Karpas-422 (cell line): ENCODE measurements at places on chromosomes 5 and 9.

DNA sequence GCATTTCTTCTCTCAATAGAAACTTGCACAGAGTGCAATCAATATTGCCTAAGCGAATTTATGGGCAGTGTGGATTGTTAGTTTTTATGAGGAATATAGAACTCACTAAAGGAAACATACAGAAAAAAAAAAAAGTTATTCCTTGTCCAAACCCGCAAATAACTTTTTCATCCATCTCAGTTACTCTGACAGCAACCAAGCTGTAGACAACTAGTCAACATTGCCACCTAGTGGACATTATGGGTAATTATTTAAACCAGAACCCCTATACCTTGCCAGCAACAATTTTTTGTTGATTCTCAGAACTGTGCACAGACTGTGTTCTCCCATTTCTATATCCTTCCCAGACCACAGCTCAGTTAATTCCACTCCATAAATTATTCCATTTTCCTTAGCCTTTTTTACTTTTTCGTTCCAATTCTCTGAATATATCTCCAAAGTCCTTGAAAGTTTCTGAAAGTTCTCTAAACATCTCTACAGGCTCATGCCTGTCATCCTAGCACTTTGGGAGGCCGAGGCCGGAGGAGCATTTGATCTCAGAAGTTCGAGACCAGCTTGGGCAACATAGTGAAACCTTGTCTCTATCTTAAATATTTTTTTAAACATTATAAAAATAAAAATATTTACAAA, 2.6 kb upstream of the AFAP1L1 start:
- DNase-seq: peak; percentile 87

GRCh38 chr9:133658442-133659431, 22.6 kb downstream of the DBH start:
- DNase-seq: no peak

- DNase-seq: peak; percentile 71
These were observed 523 bp downstream of the MAML1 start for GRCh38 chr5:179732918-179733771.

DNA sequence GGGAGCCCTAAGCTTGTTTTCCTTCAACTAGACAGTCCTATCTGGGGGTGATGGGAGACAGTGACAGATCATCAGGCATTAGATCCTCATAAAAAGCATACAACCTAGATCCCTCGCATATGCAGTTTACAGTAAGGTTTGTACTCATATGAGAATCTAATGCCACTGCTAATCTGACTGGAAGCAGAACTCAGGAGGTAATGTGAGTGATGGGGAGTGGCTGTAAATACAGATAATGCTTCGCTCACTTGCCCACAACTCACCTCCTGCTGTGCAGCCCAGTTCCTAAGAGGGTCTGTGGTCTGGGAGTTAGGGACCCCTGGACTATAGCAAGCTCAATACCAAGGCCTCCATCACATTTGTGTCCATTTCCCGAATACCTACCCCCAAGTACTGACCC, 260.5 kb downstream of the CDK5RAP2 start:
- no peak for DNase-seq

- DNase-seq: no peak
These were observed 36.0 kb upstream of the CLPTM1L start for GRCh38 chr5:1380910-1381309.

DNA sequence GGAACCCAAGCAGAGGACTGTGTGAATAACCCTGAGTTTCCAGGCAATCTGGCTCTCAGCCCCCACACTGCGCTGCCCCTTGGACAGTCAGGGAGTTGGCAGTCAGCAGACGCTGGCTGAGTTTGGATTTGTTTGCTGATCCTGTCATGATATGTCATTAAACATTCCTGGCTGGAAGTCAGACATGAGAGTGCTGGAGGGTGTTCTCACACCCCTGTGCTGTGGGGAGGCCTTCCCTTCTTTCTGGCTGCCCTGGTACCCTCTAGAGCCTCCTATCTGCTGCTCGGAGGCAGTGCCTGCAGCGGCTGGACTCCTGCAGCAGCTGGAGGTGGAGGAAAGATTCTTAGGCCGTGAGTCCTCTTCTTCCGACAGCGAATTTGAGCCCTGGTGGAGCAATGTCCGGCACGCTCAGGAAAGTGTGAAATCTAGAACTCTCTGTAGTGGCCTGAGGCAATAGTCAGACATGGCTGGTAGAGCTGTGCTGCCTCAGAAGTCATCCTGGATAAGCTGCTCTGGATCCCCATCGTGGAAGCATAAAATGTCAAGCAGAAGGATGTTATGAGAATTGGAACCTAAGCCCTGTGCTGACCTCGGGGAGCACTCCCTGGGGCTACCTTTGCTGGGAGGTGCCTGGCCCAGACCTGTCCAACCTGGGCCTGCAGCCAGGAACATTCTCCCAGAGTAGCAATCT, 72.0 kb downstream of the PDE8B start:
- no peak for DNase-seq

DNA sequence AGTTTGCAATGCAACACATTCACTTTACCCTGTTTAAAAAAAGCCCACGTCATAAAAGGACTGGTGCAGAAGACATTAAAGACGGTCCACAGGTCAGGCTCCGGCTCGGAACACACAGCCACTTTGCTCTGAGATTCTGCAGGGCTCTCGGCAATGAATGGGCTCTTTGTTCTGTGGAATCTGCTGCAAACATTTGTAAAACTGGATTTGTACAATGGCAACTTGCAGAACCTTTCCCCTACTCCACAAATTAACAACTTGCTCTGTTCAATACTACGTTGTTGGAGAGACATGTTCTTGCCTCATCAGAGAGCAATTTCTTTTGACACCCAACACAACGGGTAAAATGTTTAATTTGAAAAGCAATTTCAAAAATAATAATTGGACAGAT, 13.0 kb upstream of the NR5A1 start:
- DNase-seq: no peak

DNA sequence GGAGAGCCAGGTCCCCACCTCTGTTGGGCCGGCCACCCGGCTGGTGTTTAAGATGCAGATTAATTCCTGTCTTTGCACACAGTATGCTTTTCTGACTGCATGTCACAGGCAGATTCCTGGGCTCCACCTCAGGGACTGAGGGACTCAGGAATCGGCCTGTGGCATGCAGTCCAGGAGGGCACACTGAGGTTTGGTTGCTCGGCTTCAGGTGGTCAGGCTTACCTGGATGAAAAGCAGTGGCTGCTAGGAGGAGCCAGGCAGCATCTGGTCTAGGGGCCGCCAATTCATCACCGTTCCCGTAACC, 1.1 kb downstream of the WDR5 start:
- no peak for DNase-seq

- no peak for DNase-seq
These were observed 8.3 kb upstream of the SCGB3A1 start for GRCh38 chr5:180599590-180599914.

GRCh38 chr5:135704616-135705015, 125.8 kb upstream of the CXCL14 start:
- no peak for DNase-seq

- no peak for DNase-seq
These were observed 192.8 kb downstream of the MED10 start for GRCh38 chr5:6185574-6185973.

- DNase-seq: no peak
These were observed 25.6 kb downstream of the TMEFF1 start for GRCh38 chr9:100498592-100498991.

DNA sequence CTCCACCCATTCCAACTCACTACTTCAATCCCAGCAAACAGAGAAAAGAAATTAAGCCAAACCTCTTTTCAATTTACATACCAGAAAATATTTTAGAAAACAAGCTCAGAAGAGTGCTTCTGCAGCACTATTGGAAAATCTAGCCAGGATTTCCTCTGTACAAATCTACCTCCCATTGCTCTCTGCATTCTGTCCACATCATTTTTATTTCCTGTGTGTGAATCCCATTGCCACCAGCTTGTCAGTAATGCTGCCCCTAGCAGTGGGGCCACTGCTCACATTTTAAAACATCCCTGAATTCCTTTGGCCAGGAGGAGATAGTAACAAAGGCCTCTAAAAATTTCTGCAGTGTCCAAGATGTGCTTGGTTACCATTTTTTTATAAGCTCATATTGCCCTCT, 232.5 kb downstream of the ARRDC3 start:
- no peak for DNase-seq

DNA sequence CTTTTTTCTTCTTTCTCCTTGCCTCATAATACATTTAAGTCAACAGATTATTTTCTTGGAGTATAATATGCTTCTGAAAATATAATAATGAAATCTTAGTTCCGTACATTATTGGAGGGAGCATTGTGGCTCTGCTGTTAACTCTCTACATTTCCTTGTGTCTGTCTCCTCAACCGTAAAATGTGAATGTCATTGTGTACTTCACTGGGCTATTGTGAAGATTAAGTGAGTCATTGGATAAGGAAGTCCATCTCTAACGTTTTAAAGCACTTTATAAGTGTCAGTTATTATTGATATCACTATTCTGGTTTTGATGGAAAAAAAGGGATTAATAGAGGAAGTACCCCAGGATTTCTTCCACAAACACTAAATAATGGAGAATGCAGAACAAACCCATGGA, 304.5 kb upstream of the RFX3 start:
- no peak for DNase-seq

DNA sequence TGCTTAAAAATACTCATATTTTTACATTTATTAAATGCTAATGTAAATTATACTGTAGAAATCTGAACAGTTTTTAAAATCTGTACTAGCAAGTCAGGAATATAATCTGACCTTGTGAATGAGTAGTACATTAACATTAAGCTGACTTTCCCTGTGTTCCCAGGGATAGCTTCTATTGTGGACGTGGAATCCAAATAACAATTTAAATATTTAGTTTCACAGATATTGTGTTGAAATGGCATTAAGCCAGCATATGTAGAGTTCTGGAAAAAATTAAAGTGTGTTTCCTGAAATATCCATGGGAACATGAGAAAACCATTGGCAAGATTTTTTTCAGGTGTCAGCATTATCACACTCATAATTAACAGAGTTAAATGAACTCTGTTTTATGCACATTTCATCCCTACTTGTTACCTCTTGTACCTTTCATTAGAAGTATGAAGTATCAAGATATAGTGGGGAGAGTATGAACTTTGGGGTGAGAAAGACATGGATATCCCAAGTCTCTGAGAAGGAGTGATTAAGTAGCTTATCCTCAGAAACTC, 5.7 kb downstream of the RABGAP1 start:
- DNase-seq: no peak

GRCh38 chr5:53017383-53017782, 28.2 kb downstream of the ITGA2 start:
- no peak for DNase-seq

DNA sequence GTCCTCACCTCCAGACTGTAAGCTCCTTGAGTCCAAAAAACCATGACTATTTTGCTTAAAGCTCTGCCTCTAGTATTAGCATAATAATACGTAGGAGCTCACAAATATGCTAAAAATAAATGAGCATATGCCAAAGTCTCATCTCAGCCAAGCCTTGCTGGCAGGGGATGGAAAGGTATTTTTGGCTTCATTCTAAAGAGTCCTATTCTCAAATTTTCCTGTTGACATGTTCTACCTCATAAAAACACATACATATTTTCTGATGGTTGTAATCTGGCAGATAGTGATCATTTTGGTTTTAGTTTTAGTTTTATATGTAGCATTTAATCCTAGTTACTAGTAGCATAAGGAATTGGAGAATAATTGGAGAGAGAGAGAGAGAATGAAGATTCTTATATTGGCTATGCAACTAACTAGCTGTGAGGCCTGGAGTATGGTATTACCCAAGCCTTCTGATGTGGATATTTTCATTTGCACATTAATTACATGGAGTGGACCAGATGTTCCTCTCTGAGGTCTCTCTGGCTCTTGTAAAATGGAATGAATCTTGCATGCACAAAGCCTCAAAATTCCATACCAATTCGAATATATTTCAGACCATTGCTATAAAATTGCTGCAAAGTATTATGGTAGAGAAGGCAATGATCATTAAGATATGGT, 55.8 kb downstream of the PIP5K1B start:
- DNase-seq: no peak

- no peak for DNase-seq
These were observed 89.8 kb upstream of the RAD23B start for GRCh38 chr9:107193251-107193650.

DNA sequence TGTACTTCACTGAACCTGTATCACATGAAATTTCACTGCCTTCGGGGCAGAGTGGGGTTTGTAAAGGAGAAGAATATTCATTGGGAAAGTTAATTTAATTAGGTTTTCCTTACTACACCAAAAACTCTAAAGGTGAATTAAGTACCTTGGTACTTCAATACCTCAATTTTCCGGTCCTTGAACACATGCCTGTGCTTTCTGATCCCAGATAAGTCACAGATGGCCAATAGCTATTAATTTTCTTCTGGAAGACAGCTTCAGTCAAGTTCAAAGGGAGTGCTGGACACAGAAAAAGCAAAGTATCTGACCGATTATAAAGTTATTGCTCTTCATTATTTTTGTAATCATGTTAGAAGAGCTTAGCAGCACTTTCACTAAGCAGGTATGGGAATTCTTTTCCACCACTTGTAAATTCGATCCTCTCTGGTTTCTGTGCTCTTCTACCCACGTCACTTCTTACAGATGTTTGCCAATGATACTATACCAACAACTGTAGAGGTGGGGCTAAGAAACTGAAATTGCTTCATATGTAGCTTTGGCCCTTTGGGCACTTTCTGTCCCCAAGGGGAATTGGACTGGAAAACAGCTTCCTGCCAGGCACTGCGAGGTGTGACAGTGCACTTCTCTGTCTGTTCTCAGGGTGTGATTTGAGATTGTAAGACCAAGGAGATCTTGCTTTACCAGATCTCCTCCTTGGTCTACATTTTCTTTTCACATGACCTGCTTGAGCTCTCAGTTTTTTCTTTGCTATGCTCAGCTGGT, 164.0 kb downstream of the CCDC192 start:
- peak; percentile 92 for DNase-seq

GRCh38 chr5:10439692-10440091, 2.0 kb upstream of the ROPN1L start:
- no peak for DNase-seq

DNA sequence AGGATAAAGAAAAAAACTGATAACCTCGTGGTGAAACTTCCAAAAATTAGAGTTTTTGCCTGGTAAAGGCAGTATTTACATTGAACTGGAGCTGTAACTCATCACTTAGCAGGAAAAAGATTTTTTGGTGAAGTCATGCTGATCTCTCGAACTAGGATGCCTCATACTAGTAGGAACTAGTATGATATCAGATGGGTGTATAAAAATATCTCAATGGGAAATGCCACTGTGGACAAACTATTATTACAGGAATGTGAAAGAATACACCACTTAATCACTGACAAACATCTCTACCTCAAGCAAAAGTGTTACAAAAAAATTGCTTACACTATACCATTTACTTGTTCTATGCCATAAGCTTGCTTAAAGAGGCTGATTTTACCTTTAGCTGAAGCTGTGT, 28.4 kb downstream of the RFX3 start:
- DNase-seq: no peak
